ENCODE measurements at places on chromosomes 5 and 9.

GRCh38 chr9:125190361-125190801 is 778 bp upstream of the PPP6C start:
- no peak for DNase-seq

GRCh38 chr9:112031400-112031799 is 134.8 kb downstream of the UGCG start:
- no peak for DNase-seq

GRCh38 chr9:108184941-108185340 is 670.8 kb downstream of the ACTL7B start:
- DNase-seq, result no peak

GRCh38 chr9:97866848-97867247 is 13.8 kb downstream of the FOXE1 start:
- DNase-seq, result no peak

DNA sequence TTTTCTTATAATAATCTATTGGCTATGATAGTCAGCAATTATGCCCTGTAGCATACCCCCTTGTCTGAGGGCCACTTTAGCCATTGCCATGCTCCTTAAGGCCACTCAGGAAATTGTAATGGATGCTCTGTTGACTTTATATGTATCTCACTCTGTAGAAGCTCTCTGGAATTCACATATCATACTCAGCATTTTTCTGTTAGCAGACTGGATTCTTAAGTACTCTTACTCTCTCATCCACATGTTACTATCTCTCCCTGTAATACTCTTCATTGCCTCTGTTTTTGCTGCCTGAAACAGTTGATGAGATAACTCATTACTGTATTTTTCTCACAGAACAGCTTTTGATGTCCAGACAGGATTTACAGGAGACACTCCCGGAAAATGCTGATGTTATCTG is 24.2 kb downstream of the TMEM232 start:
- no peak for DNase-seq

DNA sequence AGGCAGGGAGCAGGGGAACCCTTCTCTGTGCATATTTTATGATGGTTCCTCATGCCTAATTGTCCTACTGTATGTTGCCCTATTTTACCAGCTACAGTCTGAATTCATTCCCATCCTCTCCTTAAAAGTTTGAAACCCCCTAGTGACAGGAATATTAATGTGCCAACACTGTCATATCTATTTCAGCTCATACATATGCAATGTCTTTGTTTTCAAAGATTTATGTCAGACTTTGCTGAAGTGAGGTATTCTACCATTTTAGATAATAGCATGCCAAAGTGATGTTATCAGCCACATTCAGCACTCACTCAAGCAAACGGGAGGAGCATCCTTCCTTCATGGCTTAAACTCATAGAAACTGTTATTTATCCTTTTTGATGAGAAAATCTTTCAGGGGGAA is 696.5 kb downstream of the NR2F1-AS1 start:
- no peak for DNase-seq

DNA sequence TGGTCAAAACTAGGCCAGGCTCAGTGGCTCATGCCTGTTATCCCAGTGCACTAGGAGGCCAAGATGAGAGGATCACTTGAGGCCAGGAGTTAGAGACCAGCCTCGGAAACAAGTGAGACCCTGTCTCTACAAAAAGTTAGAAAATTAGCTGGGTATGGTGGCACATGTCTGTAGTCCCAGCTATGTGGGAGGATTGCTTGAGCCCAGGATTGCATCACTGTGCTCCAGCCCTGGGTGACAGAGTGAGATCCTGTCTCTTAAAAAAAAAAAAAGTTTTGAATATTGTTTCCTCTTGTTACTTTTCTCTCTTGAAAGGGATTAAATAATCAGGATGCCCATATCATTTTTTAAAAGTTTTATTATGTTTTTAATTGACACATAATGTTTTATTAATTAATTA is 7.6 kb downstream of the ARHGEF37 start:
- DNase-seq, result no peak

DNA sequence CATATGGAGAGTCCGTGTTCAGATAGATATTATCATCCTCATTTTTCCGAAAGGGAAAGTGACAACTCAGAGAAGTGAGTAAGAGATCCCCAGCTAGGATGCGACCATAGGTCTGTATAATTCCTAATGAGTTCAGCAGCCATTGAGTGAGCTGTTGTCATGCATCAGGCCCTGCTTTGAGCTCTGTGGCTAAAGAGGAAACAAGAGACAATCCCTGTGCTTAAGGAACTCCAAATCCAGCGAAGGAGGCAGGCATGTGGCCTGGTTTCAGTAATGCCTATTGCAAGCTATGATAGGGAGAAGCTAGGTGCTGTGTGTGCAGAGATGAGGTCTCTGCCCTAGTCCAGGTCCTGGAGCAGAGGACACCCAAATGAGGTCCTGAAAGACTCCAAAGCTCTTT is 192.8 kb downstream of the ACTL7B start:
- no peak for DNase-seq

DNA sequence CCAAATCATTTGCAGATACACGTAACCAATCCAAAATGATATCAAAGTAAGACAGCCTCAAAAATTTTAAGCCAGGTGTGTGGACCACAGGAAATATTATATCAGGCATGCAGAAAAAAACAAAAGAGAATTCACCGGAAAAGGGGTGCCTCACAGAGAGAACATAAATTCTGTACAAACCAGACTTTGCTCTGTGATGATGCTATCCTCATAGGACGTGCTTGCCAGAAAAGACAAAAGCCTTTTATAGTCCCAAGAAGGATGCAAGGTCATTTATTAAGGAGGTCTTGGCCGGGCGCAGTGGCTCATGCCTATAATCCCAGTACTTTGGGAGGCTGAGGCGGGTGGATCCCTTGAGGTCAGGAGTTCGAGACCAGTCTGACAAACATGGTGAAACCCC is 16.8 kb upstream of the ATP6V1G1 start:
- DNase-seq, result no peak

GRCh38 chr5:77101298-77101697 is 14.2 kb upstream of the ZBED3 start:
- DNase-seq, result no peak

GRCh38 chr5:1471240-1471853 is 26.1 kb upstream of the SLC6A3 start:
- no peak for DNase-seq

DNA sequence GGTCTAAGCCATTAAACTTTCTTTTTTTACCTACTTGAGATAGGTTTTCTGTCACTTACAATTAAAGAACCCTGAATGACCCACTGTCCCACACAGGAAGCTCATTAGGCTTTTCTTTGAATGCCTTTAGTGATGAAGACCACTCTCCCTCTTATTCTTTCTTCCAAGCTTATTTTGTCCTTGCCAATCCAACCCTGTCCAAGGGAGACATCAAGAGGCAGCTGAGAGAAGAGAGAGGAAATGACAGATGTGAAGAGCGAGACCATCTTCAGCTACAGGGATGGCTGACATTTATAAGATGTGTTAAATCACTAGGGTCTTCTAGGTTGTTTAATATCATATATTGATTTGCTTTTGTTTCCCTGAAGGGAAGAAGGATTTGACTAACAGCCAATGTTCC is 133.5 kb downstream of the FAM114A2 start:
- DNase-seq, result no peak

GRCh38 chr9:132637351-132637750 is 32.4 kb downstream of the DDX31 start:
- DNase-seq, result peak; percentile 85

DNA sequence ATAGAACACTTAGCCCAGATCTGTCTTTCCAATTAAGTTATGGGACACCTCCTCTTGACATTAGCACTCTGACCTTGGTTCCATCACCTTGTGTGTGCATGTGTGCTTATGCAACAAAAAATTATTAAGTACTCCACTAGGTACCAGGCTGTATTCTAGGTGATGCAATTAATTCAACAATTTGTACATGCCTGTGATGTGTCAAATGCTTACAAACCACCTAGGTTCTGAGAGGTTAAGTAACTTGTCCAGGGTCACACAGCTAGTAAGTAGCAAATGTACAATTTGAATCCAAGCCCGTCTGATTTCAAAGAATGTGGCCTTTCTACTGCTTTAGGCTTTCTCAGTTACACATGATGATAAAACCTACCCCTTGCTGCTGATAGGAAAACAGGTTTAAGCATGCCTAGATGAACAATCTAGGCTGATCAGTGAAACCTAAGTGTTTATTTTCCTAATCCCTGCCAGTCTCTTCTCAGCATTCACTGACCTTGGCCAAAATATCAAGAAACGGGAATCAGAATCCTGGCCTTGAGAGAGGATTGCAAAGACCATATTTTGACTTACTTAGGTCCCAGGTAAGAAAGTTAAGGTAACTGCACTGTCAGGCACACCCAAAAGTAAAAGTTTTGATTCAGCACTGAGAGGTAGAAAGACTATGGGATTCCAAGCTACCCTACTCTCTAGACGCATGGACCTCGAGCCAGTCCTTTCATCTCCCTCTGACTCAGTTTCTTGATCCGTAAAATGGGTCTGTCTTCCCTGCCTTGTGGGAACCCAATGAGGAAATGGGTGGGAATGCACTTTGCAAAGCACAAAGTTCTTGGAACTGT is 1.0 kb downstream of the TBC1D2 start:
- no peak for DNase-seq

- no peak for DNase-seq
Measured at GRCh38 chr5:159053216-159053615, 46.5 kb downstream of the EBF1 start.

DNA sequence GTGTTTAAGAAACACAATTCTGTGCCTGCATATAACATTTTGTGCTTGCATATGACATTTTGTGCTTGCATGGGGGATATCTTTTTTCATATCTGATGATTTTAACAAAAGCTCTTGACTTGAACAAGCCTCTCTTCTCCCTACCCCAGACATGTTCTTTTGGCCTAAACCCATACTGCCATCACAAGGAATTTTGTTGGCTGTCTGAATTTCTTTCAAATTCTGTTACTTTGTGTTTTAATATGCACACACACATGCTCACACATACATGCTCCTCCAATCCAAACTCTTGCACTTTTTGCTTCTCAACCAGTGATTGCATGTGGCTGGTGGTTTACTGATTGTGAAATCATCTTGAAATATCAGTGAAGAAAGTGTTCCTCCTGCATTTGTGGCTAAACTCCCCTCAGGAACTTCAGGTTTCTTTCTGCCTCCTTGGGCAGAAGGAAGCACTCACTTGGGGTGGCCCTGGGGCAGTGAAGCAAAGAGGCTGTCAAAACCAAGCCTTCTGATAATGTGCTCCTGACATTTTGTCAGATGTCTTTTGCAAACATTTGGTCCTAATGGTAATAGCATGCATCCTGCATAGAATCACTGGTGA is 377.2 kb upstream of the KLF4 start:
- DNase-seq, result no peak

GRCh38 chr5:53389093-53389492 is 91.3 kb upstream of the FST start:
- no peak for DNase-seq
